ENCODE measurements at places on chromosomes 12 and 14.

- no peak for DNase-seq
These were observed 42.3 kb downstream of the IRF2BPL start for GRCh38 chr14:76986231-76986565.

DNA sequence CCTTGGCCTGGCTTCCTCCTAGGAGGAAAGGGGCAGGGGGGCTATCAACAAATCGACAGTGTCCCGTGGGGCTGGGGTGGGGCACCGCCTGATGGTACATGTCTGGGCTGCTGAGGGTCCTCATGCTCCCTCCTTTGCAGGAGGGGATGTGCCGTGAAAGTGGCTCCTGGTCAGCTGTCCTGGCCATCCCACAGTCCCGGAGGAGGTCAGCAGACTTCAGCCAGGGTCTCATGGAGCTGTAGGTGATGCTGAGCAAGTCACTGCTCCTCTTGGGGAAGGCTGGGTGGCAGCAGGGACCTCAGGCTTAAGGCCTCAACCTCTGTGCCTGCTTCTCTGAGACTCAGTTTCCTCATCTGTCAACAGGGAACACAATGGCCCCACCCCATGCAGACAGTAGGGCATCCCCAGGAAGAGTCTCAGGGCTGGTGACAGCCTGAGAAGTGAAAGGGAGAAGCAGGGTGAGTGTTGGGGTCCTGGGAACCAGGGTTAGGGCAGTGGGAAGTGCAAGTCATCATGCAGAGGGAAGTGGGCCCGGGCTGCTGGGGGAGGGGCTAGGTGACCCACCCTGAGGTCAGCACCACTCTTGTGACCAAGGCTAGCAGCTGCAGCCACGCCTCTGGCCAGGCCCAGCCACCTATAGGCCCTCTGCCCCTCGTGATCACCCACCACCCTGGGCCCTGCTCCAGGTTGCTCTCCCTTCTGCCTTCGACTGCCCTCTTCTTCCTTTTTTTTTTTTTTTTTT, 4.4 kb upstream of the TNFAIP2 start:
- DNase-seq: no peak

DNA sequence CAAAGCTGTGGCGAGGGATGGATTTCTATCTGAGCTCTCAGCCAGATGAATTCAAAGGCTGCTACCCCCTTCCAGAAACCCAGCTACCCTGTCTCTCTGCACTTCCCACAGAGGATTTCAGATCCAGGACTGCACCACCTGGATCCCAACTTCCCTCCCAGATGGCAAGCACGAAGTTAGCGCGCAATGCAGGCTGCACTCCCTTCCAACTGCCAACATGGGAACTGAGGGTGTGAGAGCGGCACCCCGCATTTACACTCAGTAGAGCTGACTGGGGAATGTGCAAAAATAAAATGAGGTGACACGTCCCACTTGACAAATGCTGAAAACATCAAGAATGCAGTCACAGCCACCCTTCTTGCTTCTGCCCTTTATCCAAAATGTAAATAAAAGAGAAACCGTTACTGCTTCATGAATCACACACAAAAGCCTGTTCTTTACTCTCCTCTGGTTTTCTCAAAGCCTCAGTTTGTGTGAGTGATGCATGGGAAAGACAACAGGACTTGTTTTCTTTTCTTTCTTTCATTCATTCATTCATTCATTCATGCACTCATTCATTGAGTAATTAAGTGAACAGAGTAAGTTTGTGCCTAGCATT, 85.7 kb downstream of the ITPK1 start:
- no peak for DNase-seq

GRCh38 chr12:117235261-117235660, 45.0 kb upstream of the FBXO21 start:
- DNase-seq: no peak

GRCh38 chr12:67589078-67589477, 59.5 kb upstream of the DYRK2 start:
- no peak for DNase-seq

- no peak for DNase-seq
These were observed 637.8 kb downstream of the DIO2 start for GRCh38 chr14:79573486-79573885.

All from right kidney (tissue), 9 donors.